ENCODE measurements at places on chromosomes 13 and 19. TPM values are rescaled to one million over a fixed set of nuclear protein-coding genes. Genes with fewer than 3 reads are reported as not detected.

MUC16 gene
- not detected for polyA plus RNA-seq

DNA sequence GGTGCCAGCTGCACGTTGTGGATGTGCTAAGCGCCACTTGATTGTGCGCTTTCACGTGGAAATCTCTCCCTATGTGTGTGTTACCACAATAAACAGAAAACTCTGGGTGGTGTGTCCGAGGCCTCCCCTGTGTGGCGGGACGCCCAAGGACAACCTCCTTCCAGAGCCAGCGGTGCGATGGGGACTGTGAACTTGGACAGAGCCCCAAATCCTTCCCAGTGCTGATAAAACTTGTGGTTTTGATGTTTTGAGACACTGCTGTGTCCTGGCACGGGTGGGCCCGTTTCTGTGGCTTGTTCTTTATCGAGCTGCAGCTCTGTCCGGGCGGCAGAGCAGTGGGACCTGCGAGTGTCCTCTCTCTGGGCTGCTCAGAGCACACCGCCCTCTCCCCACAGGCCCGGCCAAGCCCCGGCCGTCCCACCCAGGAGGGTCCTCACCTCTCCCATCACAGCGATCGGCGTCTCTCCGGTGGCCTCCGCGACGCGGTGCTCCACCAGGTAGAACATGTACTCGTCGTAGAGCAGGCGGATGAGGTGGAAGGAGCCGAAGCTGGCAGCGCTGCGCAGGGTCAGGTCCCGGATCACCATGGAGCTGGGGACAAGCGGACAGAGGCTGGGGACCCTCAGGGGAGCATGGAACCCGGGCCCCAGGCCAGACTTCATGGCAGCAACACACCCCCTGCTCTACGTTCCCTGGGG lies 18.8 kb upstream of the RANBP3 start:
- no peak for DNase-seq

- DNase-seq: no peak
These were observed 81.8 kb downstream of the SPRY2 start for GRCh38 chr13:80259159-80259558.

GRCh38 chr13:21235174-21235573 lies 58.7 kb downstream of the MRPL57 start:
- DNase-seq: no peak

APOC1 gene
- polyA plus RNA-seq: not detected

DNA sequence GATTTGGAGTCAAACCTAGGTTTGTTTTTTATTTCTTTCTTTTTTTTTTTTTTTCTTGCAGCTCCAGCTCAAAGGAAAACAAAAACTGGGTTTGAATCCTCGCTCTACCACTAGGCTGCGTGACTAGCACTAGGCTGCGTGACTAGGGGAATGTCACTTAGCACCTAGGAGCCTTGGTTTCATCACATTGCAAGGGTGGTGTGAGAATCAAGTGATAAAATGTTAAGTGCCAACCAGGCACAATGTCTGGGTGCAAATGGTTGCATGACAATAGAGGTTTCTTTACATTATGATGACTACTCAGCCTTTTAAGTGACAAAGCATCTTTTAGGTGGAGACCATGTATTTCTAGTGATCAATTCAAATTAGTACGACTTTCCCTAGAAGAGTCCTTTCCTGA lies 27.9 kb downstream of the RCBTB2 start:
- peak; percentile 76 for DNase-seq

- peak; percentile 66 for DNase-seq
These were observed 19.3 kb downstream of the GADD45B start for GRCh38 chr19:2495130-2495641.
